ENCODE measurements at places on chromosomes 7 and 10.

GRCh38 chr10:75269605-75270004 is 33.8 kb upstream of the COMTD1 start:
- DNase-seq, result no peak

- DNase-seq, result peak; percentile 28
Measured at GRCh38 chr7:78090616-78091015, 292.0 kb downstream of the PHTF2 start.

DNA sequence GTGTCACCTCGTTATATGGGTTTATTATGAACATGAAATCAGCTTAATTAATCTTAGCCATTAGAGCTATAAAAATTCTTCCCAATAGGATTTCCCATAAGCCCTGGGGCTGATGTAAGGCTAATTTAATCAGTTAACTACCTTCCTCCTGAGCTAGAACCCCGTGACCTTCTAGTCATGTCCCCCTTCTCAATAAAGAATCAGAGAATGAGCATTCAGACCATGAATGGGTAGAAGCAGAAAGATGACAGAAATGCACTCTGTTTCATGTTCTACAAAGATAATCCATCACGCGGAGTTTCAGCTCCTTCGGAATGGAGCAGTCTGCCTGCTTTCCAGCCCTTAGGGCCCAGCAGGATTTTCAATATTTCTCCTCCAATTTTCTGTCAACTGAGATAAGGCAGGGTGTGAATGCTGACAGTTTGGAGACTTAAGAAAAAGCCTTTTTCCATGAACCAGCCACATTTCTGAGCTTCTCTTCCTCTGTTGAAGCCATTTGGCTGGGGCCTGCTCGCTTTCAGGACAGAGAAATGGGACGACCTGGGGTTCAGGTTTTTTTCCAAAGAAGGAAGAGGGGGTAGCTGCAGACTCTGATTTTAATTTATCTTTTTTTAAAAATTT is 211.0 kb downstream of the NEBL start:
- DNase-seq, result no peak

DNA sequence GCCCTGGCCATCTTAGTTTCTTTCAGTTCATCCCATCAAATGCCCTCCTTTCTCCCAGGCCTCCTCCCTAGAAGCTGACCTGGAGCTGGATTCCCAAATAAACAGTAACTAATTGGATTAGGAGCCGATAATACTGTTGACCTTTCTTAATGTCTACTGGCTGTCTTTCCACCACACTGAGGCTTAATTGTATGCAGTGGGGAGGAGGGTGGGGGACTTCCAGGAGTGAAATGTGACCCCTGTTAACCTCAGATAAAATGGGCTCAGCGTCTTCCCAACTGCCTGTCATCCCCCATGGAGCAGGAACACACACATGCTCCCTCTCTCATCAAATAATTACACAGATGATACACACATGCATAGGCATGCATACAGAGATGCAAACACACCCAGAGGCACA is 53.7 kb upstream of the LBX1 start:
- DNase-seq, result no peak

GRCh38 chr10:17655567-17656146 is 11.7 kb downstream of the STAM start:
- no peak for DNase-seq

- DNase-seq, result no peak
Measured at GRCh38 chr7:44063547-44063893, 1.8 kb downstream of the PGAM2 start.
